CD4-positive, alpha-beta T cell (primary cell): ENCODE measurements at places on chromosomes 12 and 14. TPM values are rescaled to one million over a fixed set of nuclear protein-coding genes. Genes with fewer than 3 reads are reported as not detected.

- no peak for DNase-seq
Measured at GRCh38 chr14:87082917-87083316, 910.1 kb downstream of the GALC start.

UTP20 gene
- total RNA-seq, result 9.6 TPM

TMCC3 gene
- total RNA-seq, result 0.78 TPM

KRT77 gene
- 0.11 TPM for total RNA-seq
